ENCODE measurements at places on chromosomes 1 and 21.

GRCh38 chr1:201894343-201895119 lies 5.8 kb downstream of the SHISA4 start:
- no peak for DNase-seq

GRCh38 chr1:186611156-186611555 lies 69.1 kb downstream of the PTGS2 start:
- no peak for DNase-seq

- DNase-seq, result peak; percentile 75
Measured at GRCh38 chr1:197422993-197423392, 154.9 kb downstream of the CRB1 start.

GRCh38 chr1:47782414-47783166 lies 214.6 kb downstream of the TRABD2B start:
- no peak for DNase-seq

DNA sequence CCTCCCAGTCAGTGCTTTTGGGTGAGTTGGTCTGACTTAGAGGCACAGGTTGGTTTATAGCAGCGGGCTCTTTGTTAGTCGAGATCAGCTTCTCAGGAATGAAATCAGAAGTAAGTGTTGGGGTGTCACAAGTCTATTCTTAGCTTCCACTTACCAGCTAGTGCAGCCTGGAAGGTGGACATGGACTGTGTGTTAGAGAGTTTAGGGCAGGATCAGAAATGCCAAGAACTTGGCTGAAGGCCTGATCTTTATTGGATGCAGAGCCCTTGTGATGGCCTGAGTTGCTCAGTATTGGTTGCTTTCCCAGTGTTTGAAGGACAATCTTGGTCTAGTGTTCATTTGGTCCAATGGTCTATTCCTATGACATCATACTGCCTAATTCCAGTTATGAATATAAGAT lies 377.0 kb upstream of the USP24 start:
- DNase-seq, result no peak

DNA sequence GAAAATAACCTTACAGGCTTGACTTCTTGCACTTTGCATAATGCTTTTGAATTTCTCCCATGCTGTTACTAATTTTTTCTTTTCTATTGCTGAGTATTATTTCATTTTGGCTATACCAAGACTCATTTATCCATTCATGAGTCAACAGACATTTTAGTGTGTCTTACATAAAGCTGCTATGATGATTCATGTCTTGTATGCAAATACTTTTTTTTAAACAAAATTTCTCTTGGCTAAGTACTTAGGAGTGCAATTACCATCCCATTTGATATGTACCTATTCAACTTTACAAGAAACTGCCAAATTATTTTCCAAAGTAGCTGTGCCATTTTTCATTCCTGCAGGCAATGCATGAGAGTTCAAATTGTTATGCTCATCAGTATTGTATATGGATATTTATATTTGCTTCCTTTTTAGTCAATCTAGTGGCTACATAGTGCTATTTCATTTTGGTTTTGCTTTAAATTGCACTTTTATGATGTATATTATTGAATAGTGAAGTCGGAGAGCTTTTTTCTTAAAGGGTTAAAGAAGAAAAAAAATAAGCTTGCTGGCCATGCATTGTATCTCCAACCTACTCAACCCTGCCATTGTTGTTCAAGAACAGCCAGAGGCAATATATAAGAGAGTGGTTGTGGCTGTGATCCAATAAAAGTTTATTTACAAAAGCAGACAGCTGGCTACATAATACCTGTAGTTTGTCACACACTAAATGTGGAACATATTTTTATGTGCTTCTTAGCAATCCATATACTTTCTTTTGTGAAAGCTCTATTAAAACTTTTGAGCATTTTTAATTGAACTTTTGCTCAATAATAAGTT lies 862.8 kb downstream of the KCNT2 start:
- DNase-seq, result no peak

- DNase-seq, result no peak
Measured at GRCh38 chr1:172824209-172824608, 165.3 kb downstream of the FASLG start.

DNA sequence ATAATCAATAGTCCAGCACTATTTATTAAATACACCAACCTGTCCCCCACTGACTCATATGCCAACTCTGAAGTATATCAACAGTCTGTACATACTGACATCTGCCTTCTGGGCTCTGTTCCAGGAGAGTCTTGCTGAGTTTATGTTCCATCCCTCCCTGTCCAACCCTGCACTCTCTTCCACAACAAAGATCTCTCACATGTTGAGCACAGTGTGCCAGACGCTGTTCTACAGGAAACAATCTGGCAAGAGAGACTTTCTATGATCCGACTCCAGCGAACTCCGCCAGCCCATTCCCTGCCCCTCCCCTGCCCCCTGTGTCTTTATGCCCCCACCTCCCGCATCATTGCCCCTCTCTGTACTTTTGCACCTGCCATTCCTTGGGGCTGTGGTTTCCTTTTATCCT lies 3.4 kb downstream of the LACTBL1 start:
- DNase-seq, result peak; percentile 87

DNA sequence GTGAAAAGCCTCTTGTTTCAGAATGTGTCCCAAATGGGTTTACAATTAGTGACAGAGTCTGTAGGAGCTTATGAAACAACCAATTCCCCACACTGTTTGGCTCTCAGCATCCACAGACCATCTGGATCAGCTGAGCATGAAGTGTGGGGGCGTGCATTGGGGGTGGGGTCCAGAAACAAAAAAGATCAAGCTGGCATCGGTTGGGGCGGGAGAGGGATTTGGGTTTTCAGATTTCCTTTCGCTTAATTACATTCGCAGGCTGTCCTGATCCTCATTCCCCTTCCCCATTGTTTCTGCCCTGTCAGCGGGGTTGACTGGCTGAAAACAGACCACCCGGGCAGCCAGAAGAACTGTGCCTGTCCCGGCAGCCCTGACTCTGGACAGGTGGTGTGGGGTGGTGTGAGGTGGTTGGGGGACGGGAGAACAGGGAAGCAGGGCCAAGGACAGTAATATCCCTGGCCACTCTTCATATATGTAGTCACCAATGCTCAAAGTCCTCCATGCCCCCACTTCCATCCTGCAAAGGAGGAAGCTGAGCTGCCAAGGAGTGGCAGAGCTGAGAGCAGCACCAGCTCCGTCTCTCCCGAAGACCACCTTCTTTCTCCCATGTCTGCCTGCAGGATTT lies 92.0 kb downstream of the IER5 start:
- DNase-seq, result no peak

- no peak for DNase-seq
Measured at GRCh38 chr1:201267481-201268229, 15.7 kb upstream of the PKP1 start.

GRCh38 chr21:29293495-29293894 lies 5.2 kb upstream of the BACH1 start:
- DNase-seq, result no peak

- DNase-seq, result no peak
Measured at GRCh38 chr1:216617081-216617875, 106.0 kb downstream of the ESRRG start.

DNA sequence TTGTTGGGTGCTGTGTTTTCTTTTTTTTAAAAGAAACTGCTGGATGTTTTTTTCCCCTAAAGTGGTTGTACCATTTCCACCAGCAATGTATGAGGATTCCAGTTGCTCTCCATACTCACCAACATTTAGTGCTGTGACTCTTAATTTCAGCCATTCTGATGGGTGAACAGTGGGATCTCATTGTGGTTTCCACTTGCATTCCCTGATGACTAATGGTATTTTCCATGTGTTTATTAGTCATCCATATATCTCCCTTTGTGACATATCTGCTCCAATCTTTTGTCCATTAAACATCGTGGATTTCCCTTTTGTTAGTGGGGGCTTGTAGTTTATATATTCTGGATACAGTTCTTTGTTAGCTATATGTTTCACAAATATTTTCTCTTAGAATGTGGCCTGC lies 206.0 kb downstream of the CAMTA1 start:
- peak; percentile 13 for DNase-seq

GRCh38 chr1:115648717-115649691 lies 7.2 kb downstream of the VANGL1 start:
- DNase-seq, result no peak

DNA sequence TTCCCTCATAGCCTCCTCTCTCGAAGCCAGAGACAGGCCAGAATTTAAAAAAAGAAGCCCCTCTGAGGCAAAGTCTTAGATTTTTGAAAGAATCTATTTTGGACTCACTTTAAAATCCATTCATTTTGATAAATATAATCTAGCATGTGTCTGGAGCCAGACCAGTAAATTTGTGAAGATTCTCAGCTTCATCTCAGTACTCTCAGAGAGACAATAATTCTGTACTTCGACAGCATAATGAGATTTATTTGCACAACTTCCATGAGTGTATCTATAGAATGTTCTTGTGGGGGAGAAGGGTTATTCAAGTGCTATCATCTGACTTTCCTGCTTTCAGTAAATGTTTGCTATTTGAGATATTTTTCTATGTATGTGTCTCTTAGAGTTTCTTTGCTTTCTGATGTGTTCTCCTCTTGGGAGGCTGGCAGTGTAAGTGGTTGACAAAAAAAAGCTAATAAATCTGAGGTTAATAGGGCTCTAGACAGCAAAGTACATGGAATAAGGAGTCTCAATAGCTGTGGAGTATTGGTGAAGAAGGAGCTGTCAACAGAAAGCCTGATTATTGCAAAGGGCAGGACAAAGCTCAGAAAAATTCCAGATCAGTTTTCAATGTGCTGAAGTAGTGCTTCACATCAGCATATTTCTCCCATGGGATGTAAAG lies 223.0 kb downstream of the PTBP2 start:
- DNase-seq, result no peak

- no peak for DNase-seq
Measured at GRCh38 chr1:11500881-11501280, 21.9 kb downstream of the DISP3 start.

DNA sequence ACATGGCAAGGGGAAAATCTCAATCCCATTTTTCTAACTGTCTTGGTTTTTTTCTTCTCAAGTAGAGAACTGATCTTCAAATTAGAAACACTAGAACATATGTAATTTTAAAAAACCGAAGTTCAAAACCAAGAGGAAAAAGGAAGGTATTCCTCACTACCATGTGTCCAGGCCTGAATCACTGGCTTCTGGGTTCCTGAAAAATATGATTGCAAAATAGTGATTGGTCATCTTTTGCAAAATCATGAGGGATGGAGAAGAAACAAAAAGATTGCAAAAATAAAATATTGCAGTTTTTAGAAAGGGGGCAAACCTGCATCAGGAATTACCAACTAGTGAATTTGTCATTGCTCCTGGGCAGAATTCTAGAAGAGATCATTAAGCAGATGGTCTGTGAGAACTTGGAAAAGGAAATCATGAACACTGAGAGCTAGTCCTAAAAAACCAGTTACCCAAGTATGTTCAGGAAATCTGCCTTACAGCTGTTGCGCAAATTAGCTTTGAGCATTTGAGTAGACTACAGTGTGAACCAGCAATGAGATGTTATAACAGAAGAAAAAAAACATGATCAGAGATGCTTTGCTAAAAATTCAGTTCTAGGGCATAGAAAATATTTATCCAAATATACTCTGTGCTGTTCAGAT lies 49.4 kb downstream of the SPATA46 start:
- DNase-seq, result no peak

- no peak for DNase-seq
Measured at GRCh38 chr1:39854314-39854713, 29.0 kb downstream of the TRIT1 start.

DNA sequence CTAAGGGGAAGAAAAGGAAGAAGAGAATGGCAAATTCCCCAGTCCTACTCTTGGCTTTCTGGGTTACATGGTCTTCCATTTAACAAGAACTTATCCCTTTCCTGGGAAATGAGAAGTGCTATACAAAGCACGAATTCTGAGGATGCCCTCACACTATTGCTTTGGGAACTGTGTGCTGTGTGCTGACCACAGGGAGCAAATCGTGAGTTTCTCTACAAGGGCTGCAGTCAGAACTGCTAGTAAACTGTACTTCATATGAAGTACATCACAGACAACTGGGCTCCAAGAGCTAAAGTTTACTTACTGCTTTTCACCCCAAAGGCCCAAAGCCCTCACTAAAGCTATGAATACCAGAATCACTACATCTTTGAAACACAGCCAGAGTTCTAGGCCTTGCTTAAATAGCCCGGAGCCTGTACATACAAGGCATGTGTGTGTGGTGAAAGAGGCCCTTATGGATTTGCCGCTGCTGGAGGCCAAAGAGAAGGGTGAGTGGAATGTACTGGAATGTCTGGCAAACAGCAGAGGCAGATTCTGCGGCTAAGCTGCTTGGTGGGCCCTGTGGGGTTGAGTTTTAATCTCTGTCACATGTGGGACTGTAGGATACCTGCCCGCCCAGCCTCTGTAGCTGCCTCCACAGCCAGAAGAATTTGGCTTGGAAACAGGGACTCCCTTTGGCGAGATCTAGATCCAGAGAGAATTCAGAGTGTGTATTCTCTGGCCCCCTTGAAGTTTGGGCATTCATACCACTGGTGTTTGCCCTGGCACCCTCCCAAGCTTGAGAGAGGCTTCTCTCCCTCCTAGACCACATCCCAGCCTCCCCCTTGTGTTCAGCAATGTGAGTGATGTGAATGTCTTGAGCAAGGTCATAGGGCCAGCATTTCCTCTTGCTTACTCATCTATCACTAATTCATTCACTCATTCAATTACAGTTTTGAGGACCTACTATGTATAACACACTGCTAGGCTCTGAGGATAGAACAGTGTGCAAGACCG lies 21.9 kb upstream of the TRIM67 start:
- DNase-seq, result peak; percentile 92

DNA sequence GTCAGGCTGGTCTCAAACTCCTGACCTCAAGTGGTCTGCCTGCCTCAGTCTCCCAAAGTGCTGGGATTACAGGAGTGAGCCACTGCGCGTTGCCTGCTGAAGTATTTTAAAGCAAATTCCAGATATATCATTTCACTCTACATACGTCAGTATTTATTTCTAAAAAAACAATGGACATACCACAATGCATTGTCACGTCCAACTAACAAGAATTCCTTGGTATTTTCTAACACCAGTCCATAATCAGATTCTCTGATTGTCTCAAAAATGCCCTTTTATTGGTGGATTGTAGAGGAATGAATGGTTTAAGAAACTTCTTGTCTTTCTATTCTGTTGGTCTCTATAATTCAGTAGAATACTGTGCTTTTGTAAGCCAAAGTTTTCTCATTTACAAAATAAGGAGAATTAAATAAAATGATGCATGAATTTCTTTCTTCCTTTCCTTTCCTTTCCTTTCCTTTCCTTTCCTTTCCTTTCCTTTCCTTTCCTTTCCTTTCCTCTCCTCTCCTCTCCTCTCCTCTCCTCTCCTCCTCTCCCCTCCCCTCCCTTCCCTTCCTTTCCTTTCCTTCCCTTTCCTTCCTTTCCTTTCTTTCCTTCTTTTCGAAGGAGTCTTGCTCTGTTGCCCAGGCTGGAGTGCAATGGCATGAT lies 55.8 kb downstream of the VPS13D start:
- no peak for DNase-seq

DNA sequence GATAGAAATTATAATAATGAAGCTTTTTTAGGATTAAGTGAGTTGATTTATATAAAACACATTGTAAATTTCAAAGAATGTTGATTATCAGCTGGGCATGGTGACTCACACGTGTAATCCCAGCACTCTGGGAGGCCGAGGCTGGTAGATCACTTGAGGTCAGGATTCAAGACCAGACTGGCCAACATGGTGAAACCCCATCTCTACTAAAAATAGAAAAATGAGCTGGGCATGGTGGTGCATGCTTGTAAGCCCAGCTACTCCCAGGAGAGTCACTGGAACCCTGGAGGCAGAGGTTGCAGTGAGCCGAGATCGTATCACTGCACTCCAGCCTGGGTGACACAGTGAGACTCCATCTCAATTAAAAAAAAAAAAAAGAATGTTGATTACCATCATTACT lies 18.4 kb downstream of the ADAMTS1 start:
- DNase-seq, result no peak

GRCh38 chr1:28860332-28861073 lies 48.5 kb downstream of the OPRD1 start:
- DNase-seq, result no peak

Measured in smooth muscle cell of the brain vasculature (primary cell).